Stimulated activated CD4-positive, alpha-beta T cell treated with anti-CD3 and anti-CD28 coated beads, Interleukin-2, amount 100 ng/mL, for 24 hours (primary cell): ENCODE measurements at places on chromosomes 3 and 15.
A peak's percentile ranks its signal among the peaks of the same experiment; 100 is the strongest.

- no peak for DNase-seq
Observed at GRCh38 chr3:113241292-113242095, 30.1 kb downstream of the BOC start.

DNA sequence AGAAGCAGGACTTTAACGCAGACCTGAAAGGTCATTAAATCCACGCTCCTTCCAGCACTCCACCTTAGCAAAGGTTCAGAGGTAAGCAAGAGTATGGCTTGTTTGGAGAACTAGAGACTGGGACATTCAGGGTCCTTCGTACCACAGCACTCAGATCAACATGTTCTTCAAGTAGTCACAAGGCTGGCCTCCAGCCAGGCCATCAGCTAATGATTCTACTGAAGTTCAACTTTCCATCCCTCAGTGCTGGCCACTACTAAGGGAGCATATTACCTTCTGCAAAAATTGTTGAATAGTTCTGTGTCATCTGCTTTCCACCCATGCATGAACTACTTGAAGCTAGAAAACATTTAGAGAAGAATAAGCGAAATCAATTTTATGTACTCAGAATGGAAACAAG lies 17.6 kb downstream of the CD200R1L start:
- no peak for DNase-seq

GRCh38 chr15:78938658-78939488 lies 6.0 kb downstream of the CTSH start:
- no peak for DNase-seq

DNA sequence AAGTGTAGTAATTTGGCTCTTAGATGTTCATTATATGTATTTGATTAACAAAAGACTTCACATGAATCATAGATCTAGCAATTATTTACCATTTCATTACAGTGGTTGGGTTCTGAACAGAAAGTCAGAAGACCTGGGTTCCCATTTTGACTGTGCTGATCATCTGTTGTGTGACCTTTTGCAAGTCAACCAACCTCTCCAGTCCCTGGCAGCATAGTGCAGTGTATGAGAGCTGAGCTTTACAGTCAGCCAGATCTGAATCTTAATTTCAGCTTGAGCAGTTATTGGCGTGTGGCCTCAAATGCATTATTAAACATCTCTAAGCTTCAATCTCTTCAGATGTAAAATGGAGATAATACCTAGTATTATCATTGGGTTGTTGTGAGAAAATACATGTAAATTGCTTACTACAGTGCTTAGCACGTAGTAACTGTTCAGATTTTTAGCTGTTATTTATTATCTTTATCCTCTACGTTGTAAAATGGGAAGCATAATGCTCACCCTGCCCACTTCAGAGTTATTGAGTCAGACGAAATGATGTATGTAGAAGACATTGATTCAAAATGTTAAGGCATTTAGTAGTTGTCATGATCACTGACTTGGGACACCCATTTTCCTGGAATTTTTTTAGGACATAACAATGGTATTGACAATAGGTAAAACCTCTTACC lies 104.0 kb downstream of the KLHL25 start:
- DNase-seq, result peak; percentile 56

DNA sequence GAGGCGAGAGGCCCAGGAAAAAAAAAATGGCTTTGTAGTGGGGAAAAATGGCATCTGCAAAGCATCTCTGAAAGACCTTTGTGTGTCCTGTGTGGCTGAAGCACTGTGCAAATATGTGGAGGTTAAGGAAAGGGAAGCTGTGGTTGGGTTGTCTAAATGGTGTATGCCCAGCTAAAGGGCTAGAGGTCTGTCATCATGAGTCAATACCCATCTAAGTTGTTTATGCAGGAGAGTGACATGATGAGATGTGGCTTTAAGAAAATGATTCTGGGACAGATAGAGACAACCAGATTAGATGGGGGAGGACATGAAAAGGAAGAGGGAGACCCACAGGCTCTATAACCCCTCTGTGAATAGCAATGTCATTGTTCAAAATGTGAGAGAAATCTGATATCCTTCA lies 280.7 kb downstream of the MFSD1 start:
- DNase-seq, result no peak

GRCh38 chr3:191963182-191963581 lies 502.2 kb downstream of the PYDC2 start:
- no peak for DNase-seq

DNA sequence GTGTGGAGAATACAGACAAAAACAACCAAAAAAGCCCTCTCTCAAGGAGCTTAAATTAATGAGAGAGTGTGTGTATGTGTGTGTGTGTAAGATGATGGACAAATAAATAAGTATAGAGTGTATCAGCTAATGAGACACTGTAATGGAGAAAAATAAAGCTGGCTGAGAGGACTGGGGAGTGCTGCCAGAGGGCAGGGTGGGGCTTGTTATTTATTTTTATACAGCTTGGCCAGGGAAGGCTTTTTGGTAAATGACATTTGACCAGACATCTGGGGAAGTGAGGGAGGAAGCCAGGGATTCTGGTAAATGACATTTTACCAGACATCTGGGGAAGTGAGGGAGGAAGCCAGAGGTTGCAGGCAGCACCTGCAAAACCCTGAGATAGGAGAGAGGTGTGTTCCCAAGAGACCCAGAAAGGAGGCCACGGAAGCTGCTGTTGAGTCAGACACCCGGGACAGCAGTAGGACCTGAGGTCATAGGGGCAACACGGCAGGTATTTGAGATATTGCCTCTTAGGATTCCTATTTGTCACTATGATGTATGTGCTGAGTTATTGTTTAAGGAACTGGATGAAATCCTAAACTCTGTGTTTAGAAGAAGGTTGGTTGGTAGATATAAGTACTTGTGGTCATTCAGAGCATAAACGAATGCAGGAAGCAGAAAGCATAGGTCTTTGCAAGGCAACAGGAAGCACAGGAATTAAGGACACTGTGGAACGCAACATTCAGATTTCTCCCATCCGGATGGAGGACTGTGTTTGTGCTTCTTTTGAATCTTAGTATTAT lies 2.7 kb downstream of the SV2B start:
- no peak for DNase-seq

GRCh38 chr3:39086144-39086543 lies 21.3 kb downstream of the GORASP1 start:
- no peak for DNase-seq

GRCh38 chr15:64911311-64912186 lies at the start of gene ANKDD1A:
ANKDD1A (plus strand) TSS chr15:64911902; CDS start chr15:64911931, 29 bp downstream.
- DNase-seq, result peak; percentile 72

DNA sequence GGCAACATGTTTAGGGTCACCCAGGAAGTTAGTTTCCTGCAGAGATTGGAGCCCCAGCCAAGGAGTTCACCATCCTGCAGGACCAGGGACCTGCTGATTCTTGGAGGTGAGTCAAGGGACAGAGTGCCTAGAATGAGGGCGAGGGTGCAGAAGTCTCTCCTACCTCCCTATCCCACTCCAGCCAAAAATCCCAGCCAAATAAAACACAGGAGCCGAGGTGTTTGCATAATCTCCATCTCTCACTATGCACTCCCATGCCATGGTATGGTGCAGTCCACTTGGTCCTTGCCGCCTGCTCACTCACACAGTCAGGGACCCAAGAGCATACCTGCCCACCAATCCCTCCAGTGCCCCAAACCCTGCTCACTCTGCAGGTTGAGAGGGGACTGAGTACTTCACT lies 294.2 kb downstream of the UACA start:
- DNase-seq, result no peak

DNA sequence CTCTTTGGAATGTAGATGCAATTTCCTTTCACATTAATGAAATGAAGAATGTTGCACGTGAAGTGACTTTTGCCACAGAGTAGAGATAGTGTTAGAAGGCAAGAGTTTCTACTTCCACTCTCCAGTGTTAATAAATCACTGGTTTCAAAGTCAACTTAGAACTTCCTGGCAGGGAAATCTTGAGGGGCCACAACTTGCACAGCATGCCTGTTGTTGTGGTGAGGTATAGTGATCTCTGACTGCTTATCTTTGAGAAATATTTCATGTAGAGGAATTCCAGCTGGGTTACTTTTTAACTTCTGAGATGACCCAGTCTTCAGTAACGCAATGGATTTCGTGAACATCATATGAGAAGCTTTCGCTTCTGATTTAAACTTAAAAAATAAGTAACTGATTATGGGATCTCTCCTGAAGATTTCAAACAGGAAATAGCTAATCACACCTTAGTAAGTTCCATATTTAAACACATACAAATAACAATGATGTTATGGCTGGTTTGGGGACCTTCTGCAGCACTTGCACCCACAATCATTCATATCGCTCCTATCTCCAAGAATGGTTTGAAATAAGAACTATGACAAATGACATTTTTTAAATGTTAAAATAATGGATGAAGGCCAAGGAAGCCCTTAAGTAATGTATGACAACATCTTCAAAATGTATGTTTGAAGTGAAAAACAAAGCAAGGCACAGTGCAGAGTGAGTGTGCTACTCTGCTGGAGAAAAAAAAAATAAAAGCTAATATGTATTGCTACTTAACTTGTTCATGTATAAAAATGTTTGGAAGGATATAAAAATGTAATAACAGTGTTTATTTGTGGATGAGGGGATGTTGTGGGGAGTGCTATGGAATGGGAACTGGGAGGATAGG lies 726.5 kb upstream of the NECTIN3 start:
- no peak for DNase-seq

- DNase-seq, result no peak
Observed at GRCh38 chr3:105997800-105998526, 129.2 kb upstream of the CBLB start.

- no peak for DNase-seq
Observed at GRCh38 chr3:48502728-48503168, 1.2 kb downstream of the SHISA5 start.

DNA sequence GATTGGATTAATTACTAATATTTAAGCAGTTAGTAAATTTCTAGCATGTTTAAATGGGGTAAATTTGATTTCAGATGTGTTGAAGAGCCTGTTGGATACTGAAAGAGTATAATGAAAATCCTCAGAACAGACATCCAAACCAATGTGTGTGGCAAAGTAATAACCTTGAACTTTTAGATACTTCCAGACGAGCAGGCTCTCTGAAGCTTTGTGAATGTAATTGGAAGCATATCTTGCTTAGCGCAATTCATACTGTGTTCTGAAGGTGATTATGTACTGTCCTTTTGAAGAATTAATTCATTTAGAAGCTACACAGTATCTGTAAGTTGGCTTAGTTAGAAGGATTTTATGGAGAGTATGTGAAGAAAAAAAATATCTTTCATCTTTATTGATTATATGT lies 161.8 kb downstream of the CBLB start:
- DNase-seq, result no peak
